ENCODE measurements at places on chromosomes 16 and 17. TPM values are rescaled to one million over a fixed set of nuclear protein-coding genes. Genes with fewer than 3 reads are reported as not detected.

KRT36 gene
- total RNA-seq, result not detected

CTRB1 gene
- total RNA-seq, result not detected

TNS4 gene
- total RNA-seq, result not detected

EVI2B gene
- 0.69 TPM for total RNA-seq

DPEP1 gene
- 4.6 TPM for total RNA-seq

HS3ST3A1 gene
- not detected for total RNA-seq

ATF7IP2 gene
- total RNA-seq, result 13.6 TPM

CCDC144A gene
- total RNA-seq, result 20.5 TPM

TOM1L1 gene
- total RNA-seq, result 30.9 TPM

CCL14 gene
- total RNA-seq, result not detected

ALDH3A1 gene
- 0.46 TPM for total RNA-seq

SULT1A2 gene
- total RNA-seq, result 0.69 TPM

HES7 gene
- 0.46 TPM for total RNA-seq

CCL15 gene
- not detected for total RNA-seq

CLDN9 gene
- total RNA-seq, result not detected

BCL7C gene
- total RNA-seq, result 45.4 TPM

PRAC2 gene
- not detected for total RNA-seq
